NCI-H1417 (cell line): ENCODE measurements at places on chromosomes 1 and 21.

GRCh38 chr1:51325878-51326755 lies 4.2 kb downstream of the TTC39A start:
- no peak for DNase-seq

- DNase-seq = no peak
Observed at GRCh38 chr1:36089393-36090121, 865 bp downstream of the ADPRS start.

- no peak for DNase-seq
Observed at GRCh38 chr1:23090056-23090455, 70.8 kb downstream of the KDM1A start.

DNA sequence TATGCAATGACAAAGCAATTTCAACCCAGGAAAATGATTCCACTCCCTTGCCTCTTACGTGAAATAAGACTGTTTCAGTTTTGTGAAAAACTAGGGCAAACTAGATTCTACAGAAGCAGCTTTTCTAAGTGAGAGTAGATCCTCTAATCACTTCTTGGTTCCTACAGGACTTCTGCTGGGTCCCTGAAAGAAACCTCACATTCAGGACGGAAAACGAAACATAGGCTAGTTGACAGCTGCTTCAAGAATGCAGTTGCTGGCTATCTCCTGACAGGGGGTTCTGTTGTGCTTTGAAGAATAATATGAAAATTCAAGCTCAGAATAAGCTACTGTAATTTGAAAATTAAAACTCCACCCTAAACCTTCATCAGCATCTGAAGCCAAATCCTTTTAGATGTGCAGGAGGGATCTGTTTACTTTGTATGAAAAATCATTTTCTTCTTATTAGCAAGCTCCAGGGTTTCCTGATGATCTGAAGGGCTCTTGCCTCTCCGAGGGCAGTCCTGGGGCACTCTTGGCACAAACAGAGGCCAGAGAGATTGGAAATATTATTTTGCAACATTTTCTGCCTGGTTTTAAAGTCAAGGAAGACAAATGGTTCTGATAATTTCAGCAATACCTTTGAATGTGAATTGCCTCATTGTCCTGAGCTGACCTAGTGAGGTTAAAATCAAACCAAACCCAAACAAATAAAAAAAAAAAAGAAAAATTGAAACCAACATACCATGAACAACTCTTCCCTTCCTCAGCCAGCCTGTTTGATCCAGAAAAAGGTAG lies 55.0 kb downstream of the NTMT2 start:
- DNase-seq = no peak

DNA sequence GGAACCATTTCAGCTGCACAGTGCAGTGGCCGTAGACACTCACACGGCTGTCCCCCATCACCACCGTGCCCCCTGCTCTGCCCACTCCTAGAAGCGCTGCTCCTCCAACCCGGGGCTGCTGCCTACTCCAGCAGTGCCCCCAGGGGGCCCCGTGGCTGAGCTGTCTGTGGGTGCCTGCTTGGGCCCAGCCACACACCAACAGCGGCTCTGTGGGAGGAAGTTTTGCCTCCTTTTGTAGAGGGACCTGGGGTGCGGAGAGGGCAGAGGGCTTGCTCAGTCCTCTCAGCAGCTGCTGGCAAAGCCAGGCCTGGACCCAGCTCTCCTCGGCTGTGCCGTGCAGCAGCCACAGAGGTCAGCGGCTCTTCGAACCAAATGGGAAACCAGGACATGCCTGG lies 11.4 kb upstream of the LRRC3 start:
- DNase-seq = no peak

GRCh38 chr1:41169066-41169798 lies 72.9 kb downstream of the SCMH1 start:
- no peak for DNase-seq

DNA sequence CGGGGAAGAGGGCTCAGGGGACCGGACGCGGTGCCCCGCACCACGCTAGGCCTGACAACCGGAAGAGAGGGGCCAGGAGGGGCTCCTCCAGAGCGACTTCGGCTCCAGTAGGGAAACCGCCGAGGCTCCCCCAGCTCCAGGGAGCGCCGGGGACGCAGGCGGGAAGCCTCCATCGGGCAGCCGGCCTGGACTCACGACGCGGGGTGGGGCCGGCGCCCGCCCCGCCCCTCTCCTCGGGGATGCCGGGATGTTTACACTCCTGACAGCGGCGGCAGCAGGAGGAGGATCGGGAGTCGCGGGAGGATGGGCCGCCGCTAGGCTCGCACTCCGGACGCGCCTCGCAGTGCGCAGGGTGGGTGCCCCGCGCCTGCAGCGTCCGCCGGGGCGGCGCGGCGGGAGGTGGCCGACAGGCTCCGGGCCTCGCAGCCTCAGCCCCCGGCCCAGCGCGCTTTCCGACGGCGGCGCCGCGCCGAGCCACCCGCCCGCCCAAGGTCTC lies at the start of gene NEK7:
Gene NEK7, plus strand, starts transcription at position 254 of the 496 bp plus-strand sequence. CDS start 75,583 bp downstream, outside the sequence.
- DNase-seq = peak; percentile 81

DNA sequence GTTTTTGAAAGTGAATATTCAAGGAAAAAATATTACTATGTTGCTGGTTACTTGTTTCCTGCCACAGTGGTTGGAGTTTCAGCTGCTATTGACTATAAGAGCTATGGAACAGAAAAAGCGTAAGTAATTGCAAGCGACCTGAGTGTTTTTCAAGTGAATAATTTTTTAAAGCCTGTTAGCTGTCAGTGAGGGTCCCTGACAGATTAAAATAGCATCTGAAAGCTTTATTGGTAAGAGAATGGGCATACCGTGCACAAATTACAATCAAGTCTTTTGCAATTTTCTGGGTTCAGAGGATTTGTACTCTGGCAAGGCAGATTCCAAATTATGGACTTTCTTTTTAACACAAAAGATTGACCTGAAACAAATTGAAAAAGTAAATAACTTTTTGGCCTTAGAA lies 169.7 kb downstream of the ADGRL2 start:
- DNase-seq = no peak

- no peak for DNase-seq
Observed at GRCh38 chr1:202329891-202330290, 11.8 kb downstream of the UBE2T start.
